ENCODE measurements at places on chromosomes 16 and 17.

- no peak for DNase-seq
Measured at GRCh38 chr17:72399608-72400487, 279.0 kb downstream of the SOX9 start.

GRCh38 chr17:19269641-19270040, 32.5 kb downstream of the EPN2 start:
- no peak for DNase-seq

GRCh38 chr17:49861150-49861884, 13.4 kb upstream of the TAC4 start:
- no peak for DNase-seq

DNA sequence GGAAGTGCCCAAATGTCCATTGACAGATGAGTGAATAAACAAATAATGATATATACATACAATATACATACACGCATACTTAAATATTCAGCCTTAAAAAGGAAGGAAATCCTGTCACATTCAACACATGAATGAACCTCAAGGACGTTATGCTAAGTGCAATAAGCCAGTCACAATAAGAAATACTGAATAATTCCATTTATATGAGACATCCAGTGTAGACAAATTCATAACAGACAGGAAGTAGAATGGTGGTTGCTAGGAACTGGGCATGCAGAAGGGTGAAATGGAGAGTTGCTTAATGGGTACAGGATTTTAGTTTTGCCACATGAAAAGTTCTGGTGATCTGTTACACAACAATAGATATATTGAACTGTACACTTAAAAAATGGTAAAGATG, 8.8 kb upstream of the ITGB4 start:
- DNase-seq = no peak

DNA sequence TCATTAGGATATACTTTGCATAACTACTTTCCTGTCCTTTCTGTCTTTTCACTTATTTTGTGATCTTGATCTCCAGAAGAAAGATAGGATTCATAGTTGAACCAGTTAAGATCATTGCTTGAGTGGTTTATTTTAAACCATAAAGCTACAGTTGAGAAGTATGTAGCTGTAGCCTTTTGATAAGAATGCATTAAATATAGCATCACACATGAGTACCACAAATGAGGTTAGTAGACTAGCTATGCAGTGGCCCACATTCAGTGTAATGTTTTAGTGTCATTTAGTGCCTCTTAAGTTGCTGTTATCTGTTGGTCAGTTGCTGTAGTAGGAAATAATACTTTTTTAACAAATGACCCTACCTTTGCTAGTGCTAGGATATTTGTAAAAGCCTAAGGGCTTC, 1.3 kb downstream of the NLK start:
- DNase-seq = no peak

- DNase-seq = no peak
Measured at GRCh38 chr17:17567631-17568030, 23.9 kb downstream of the PEMT start.

GRCh38 chr17:30927756-30928155, 6.0 kb downstream of the ADAP2 start:
- DNase-seq = no peak

DNA sequence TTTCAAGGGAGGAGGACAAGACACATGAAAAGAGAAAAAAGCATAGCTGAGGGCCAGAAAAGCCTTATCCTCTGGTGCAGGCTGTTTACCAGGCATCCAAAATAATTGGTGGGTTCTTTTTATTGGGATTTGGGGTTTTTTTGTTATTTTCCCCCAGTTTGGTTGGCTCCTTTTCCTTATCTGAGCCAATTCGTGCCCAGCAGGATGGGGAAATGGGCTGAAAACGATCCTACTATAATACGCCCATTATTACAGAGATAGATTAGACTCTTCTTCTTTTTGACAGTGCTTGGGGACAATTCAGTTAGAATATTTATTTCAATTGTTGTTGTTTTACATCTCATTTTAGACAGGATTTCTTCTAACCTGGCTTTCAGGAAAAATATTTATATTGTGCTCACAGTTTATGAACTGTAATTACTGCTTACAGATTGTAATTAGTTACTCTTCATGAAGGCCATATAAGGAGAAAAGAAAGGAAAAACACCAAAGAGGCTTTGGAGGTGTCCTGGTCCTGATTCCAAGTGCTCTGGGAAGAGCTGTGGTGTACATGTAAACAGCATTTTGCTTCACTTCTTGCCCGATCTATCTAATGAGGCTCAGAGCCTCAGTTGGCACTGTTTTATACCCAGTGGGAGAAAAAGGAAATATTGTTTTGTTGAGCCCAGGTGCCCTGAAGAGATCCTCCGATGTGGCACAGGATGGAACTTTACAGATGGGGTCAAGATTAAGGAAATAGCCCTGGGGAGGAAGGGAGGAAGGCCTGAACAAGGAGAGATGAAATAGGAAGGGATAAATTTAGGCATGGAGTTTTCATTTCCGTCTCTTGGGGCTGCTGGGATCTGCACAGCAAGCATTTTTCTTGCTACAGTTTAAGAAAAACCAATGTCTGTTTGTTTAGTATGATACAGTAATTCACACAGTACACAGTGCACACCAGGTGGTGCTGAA, 611 bp upstream of the ANKRD40 start:
- no peak for DNase-seq

DNA sequence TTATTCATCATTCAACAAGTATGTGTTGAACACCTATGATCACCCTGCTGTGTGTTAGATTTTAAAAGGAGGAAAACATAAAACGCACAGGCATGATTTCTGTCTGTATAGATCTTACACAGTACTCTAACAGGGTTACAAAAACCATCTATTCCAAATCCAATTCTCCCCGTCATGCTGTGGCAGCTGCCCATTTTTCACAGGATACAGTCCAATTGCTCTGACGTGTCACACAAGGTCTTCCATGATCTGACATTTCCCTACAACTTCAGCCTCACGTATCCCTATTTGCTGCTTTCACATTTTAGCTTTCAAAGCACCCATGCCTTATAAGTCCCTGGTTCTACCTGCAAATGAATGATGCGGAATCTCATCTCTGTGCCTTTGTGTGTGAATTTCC, 67.0 kb upstream of the CNTNAP4 start:
- no peak for DNase-seq

DNA sequence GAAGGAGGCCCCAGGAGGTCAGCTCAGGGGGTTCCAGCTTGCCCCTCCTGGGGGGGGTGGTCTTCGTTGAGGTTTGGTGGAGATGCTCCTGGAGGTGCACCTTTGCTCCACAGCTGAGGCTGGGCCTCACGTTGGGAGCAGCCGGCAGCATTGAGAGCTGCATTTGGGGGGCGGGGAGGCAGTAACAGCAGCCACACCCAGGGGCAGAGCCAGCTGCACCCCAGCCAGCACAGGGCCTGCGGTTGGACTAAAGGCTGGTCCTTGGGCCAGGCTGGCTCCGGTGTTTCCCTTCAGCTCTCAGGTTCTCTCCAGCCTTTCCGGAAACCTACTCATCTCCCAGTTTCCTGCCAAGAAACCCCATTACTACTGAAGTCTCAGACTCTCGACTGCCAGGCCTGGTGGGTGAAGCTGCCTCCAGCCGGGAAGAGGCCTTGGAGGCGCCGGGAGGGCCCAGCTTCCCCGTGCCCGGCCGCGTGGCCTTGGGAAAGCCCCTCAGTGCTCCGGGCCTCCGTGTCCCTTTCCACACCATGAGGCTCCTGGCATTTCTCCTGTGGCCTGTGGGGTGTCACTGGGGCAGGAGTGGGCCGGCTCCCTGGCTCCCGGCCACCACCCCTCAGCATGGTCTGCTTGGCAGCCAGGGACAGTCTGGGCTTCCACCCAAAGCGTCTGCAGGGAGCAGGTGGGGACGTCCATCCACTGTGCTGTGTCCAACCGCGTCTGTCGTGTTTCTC, 14.0 kb upstream of the BAIAP2 start:
- DNase-seq = no peak

DNA sequence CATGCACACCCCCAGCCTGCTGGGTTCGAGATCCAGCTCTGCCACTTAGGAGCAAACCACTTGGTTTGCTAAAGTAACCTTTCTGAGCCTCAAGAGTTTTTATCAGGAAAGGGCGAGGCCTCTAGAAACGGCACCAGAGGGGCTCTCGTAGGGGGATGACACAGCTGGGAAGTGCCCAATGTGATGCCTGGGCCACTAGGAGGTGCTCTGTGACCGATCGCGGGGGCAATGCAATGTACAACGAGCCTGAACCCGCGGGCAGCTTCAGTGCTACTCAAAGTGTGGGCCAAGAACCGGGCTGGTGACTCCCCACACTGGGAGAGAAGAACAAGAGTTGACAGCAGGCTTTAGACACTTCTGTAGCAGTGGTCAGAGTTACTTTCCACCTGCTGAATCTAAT, 9.4 kb downstream of the C16orf89 start:
- no peak for DNase-seq

DNA sequence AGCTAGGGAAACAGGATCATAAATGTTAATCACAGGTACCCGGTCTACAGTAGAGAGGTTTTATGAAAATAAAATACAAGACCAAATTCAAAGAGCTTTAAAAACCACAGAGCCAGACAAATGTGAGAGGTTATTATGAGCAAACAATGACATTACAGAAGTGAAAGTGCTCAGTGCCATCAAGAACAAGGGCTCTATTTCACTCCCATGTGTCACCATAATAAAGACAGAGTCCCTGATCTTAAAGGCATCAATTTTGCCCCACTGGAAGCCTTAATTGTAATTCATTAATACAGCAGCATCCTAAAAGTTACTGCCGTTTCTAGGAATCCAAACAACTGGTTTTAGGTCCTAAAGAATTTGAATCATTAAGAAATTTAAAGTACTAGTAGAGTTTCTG, 43.7 kb upstream of the CDRT4 start:
- DNase-seq = no peak

DNA sequence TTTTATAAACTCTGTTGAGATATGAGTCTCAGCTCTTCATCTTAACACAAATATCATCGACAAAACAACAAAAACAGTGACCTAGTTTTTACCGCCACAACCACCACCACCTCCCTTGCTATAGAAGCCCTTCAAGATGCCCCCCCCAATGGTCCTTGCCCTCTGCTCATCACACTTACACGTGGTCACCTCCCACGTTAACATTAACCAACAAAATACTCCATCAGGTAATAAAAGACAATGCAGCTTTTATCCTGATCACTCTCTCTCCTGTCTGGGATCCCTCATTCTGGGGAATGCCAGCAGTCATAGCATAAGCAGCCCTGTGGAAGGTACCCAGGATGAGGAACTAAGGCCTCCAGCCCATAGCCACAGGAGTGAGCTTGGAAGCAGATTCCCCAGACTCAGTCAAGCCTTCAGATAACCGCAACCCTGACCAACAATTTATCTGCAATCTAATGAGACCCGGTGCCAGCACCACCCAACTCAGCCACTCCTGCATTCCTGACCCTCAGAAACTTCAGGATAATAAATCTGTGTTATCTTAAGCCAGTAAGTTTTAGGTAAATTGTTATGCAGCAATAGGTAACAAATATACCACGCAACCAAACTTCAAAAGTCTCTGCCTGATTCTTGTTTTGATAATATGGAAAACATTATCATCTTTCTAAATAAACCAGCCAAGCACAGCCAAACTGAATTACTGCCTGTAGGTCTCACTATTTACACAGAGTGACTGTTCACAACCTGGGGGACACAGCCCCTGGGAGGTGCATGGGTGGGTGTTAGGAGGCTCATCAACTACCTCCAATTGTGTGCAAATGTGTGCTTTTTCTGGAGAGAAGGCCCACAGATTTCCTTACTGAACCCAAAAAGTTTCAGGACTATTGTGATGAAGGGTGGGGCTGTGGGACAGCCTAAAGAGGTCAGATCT, 6.1 kb downstream of the PECAM1 start:
- no peak for DNase-seq

- DNase-seq = no peak
Measured at GRCh38 chr17:1865252-1866037, 35.6 kb downstream of the RPA1 start.

DNA sequence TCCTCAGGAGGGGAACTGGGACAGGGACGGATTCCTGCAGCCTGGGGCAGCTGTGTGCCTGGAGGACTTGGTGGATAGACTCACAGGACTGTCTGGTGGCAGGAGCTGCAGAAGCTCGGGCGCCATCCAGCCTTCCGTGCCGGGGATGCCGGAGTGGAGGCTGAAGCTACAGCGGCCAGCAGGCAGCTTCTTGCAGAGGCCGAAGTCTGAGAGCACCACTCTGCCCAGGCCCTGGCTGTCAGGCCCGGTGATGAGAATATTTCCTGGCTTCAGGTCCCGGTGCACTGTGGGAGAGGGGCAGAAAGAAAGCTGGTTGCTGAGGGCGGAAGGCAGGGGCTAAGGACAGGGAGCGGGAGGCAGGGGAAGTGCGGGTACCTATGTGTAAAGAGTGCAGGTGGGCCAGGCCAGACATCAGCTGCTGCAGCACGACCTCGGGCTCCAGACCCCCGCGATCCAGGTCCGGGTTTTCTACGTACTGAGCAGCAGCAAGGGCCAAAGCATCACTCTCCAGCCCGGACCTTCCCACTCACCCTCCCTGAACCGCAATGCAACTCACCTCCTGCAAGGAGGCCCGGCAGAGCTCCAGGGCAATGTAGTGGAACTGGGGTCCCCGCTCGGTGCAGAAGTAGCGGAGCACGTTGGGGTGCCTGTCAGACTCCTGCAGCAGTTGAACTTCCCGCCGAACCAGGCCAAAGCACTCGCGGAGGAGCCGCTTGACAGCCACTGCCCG, 16.1 kb downstream of the PLK1 start:
- no peak for DNase-seq

GRCh38 chr17:68505951-68506350, 6.3 kb upstream of the PRKAR1A start:
- DNase-seq = no peak

- no peak for DNase-seq
Measured at GRCh38 chr17:64661726-64661975, 456 bp downstream of the SMURF2 start.

- DNase-seq = no peak
Measured at GRCh38 chr16:11687601-11688519, 19.6 kb downstream of the SNN start.

DNA sequence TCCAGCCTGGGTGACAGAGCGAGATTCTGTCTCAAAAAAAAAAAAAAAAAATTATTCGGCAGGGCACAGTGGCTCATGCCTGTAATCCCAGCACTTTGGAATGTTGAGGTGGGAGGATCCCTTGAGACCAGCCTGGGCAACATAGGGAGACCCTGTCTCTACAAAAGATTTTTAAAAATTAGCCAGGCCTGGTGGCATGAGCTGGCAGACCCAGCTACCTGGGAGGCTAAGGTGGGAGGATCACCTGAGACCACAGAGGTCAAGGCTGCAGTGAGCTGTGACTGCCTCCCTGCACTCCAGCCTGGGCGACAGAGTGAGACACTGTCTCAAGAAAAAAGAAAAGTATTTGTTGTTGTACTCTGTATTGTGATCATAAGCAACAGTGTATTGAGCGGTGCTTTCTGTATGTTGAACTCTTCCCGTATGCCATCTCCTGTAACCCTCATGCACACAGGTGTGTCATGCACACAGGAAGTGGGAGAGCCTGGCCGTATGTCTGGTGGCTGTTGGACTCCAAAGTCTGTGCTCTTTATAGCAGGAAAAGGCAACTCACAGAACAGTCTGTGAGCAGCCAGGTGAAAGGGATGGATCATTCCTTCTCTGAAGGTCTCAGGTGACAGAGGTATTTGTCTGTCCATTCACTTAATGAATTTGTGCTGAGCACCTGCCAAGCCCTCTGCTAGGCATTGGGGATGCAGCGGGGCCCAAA, 17.1 kb downstream of the CDH1 start:
- DNase-seq = no peak

GRCh38 chr17:4004517-4005295, 40.5 kb upstream of the ATP2A3 start:
- no peak for DNase-seq

- no peak for DNase-seq
Measured at GRCh38 chr17:45236282-45236606, 14.6 kb downstream of the FMNL1 start.

GRCh38 chr16:51753467-51754127, 602.5 kb upstream of the SALL1 start:
- no peak for DNase-seq
